ENCODE measurements at places on chromosomes 7 and 10.
A peak's percentile ranks its signal among the peaks of the same experiment; 100 is the strongest.

DNA sequence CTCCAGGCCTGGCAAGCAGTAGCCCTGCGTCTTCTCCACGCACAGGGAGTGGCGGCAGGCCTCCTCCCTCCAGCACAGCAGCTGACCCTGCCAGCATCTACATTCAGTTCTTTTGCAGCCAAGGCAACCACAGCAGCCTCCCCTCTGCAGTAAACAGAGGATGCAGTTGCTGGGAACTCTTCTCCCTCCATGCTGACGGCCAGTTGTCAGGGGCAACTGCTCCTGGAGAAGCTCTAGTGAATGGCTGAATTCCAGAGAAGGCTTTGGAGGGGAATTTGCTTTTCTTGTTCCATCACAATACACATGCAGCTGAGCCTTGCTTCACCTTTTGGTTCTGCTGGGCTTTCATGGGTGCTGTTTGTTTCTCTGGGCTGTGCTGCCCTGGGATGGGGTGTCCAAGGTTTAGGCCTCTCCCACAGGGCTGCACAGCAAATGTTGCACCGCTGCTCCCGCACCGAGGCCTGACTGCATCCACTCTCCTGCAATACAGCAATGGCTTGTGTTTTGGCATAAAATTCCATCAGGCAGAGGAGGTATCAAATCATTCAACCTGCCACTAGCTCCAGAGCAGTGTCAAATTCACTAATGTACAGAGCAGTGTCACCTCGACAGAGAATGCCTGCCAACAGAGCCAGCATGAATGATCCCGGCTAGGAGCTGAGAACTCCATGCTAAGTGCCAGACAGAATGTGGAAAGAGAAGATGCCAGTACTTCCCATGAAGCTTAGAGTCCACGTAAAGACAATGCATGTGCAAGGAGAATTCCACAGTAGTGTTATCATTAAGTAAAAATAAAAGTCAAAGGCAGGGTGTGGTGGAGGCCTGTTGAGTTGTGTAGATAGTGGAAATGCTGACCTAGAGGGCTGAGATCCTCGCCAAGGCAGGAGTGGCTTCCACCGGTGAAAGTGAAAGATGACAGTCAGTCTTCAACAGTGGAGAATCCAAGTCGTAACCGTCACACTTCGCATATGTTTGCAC is 399.6 kb downstream of the DPP6 start:
- DNase-seq, result no peak

DNA sequence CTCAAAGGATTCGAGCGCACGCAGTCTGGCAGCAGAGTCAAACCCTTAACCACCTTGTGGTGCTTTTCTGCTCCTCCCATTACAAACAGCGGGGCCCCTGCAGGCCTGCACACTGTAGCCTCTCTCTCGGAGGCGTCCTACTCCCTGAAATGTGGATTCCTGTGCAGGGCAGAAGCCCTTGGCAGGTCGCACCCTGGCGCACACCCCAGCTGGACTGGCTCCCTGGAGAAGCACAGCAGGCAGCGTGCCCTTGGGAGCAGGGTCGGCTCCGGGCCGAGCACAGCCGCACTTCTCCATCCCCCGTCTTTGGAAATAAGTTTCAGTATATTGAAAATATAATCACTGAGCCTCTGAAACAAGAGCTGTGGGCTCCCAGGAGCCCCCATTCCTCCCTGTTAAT is 144.1 kb downstream of the C10orf105 start:
- peak; percentile 3 for DNase-seq

- DNase-seq, result peak; percentile 46
These were observed 125.5 kb downstream of the LRRC4 start for GRCh38 chr7:127905491-127906330.

DNA sequence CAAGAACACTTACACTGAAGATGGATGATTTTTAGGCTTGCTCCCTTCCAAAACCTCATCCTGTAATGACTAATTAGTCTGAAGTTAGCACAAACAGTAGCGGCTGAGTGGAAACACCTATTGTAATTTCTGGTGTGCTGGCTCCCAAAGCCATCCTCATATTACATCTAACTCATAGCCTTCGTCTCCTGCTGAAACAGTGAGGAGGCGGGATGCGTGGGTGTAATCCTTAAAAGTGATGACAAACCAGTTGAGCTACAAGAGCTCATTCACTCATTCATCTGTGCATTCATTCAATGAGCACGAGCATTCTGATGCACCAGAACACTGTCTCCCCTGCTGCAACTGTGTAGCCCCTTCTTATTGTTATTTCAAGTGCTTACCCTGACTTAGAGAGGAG is 235.3 kb downstream of the CALN1 start:
- no peak for DNase-seq

GRCh38 chr7:48042636-48043035 is 7.3 kb downstream of the C7orf57 start:
- DNase-seq, result no peak

- DNase-seq, result no peak
These were observed 7.1 kb upstream of the RBM20 start for GRCh38 chr10:110636932-110637557.

DNA sequence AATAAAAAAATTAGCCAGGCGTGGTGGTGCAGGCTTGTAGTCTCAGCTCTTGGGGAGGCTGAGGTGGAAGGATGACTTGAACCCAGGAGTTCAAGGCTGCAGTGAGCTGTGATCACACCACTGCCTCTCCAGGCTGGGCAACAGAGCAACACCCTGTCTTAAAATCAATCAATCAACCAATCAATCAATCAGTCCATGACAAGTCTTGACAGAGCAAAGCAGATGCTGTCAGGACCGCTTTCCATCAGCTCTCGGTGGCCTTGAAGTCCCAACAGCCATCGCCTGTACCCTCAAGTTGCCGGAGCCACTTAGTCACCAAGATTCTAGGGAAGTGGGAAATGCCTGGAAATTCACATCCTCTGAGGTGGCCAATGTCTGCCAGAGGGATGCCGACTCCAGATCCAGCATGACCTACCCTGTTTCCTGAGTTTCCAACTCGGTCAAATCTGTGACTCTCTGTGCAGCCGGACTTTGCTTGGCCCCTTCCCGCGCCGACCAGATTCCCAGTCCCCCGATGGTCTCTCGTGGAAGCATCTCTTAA is 871 bp upstream of the CCL24 start:
- no peak for DNase-seq

DNA sequence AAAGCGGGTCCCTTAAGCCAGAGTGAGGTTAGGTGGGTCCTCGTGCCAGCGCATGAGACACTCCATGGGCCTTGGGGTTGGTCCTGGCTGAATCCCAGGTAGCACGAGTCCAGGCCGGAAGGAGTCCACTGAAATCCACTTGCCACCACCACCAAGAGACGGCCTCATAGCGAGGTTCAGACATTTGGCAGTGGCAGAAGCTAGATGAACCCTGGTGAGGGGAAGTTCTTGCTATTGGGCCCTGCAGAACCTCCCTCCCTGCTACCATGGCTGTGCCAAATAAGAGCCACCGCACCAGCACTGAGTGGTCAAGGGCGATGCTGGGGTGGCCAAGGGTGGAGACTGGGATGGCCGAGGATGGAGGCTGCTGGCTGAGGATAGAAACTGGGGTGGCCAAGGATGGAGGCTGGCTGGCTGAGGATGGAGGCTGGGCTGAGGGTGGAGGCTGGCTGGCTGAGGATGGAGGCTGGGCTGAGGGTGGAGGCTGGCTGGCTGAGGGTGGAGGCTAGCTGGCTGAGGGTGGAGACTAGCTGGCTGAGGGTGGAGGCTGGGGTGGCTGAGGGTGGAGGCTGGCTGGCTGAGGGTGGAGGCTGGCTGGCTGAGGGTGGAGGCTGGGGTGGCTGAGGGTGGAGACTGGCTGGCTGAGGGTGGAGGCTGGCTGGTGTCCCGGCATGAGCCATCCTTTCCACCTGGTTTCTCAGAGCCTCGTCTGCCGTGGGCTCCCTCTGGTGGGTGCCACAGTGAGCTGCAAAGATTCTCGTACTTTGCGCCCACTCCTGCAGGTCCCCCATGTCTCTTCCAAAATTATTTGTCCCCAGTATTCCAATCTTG is 88.2 kb downstream of the ELFN1 start:
- DNase-seq, result no peak

Measured in fibroblast of gingiva (primary cell).